ENCODE measurements at places on chromosomes 12 and 14.
A peak's percentile ranks its signal among the peaks of the same experiment; 100 is the strongest.

GRCh38 chr12:121600702-121601336 is 20.0 kb upstream of the KDM2B start:
- DNase-seq = no peak

DNA sequence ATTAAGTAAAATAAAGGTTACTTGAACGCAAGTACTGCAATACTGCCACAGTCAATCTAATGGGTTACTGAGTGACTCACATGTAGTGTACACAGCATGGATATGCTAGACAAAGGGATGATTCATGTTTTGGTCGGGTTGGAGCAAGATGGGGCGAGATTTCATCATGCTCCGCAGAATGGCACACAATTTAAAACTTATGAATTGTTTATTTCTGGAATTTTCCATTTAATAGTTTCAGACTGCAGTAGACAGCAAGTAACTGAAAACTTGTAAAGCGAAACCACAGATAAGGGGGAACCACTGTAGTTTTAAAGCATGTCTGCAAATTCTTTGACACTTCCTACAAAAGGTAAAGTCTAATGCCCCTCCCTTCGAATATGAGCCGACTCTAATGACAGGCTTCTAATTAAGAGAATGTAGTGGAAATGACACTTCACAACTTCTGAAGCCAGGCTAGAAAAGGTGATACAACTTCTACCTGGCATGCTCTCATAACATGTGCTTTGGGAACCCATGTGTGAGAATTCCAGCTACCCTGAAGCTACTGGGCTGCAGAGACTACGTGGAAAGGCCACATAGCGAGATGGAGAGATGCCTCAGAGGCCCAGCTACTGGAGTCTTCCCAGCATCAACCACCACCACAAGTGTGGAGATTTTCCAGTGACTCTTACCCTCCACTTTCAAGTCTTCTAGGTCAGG is 13.9 kb upstream of the TCP11L2 start:
- DNase-seq = peak; percentile 96

DNA sequence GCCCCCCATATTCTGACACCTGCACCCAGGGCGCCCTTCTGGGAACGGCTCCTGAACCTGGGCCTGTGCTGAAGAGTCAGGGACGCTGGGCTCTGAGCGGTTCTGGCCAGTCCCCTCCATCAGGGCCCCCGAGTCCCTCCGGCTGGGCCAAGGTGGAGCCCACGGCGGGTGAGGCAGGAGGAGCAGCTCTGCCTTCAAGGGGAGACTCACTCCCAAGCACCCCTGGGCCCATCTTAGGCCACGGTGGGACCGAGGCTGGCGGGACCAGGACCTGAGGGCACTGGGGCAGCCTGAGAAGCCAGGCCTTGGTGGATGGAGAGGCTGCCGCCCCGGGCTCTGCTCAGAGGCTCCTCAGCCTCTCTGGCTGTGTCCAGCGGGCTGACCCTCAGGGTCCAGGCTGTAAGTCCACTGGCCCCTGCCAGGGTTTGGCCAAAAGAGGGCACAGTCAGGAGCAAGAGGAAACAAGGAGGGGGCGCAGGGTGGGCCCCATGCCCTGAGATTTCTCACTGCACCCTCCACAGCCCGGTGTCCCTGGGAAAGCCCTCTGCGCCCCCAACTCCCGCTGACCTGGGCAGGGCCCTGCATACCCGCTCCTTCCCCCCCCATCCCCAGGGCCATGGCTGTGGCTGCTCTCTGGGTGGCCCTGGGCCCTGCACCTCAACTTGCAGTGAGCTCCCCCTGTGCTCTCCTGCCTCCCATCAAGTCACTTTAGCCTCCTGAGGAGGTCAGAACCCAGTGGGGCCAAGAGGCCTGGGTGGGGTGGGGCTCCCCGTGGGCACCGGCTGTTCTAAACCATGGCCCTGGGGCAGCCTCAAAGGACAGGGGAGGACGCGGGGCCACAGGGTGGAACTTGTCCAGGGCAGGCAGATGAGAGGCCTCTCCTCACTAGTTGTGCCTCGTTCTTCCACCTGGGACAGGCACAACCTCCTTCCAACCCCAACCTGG is 266.4 kb upstream of the SFSWAP start:
- DNase-seq = no peak

- DNase-seq = no peak
Measured at GRCh38 chr12:52692254-52692653, 11.1 kb downstream of the KRT77 start.

GRCh38 chr14:104475802-104476201 is 103.8 kb upstream of the C14orf180 start:
- DNase-seq = no peak

GRCh38 chr14:93997082-93997481 is at the start of gene CCDC197:
Gene CCDC197 (plus strand): TSS chr14:93997301. CDS start chr14:93998132, 831 bp downstream.
- peak; percentile 17 for DNase-seq

Measured in GM23248 (cell line).